Fibroblast of skin of back (primary cell): ENCODE measurements at places on chromosomes 2 and 18.

DNA sequence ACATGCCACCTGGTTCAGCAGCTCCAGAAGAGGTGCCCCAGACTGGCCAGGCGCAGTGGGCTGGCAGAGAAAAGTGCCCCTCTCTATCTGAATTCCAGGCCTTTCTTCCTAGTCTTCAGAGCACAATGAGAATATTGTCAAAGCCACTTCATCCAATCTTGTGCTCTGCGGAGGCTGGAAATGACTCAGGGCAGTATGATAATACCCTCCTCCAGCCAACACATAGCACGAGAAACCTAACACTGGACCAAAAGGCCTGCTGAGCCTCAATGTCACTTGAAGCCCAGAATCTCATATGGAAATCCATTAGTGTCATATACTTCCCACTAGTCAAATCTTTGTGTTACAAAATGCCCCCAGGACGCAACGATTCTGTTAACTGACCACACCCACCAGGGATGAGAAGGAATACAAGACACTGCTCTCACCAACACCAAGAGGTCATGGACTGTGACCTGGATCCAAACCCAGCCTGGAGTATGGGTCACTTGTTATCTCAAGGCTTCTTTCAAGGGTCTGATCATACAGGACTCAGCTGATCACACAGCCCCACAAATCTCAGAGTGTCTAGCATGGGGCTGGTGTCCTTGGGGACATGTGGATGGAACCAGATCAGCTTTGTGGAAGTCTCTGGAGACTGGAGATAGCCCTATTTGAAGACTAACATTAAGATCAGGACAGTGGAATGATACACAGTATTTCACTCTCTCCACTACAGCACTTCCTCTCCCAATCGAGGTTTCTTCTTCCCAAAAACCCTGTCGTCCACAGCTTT, 10.1 kb downstream of the KIF3C start:
- DNase-seq: no peak

GRCh38 chr2:88711897-88712296, 20.4 kb downstream of the RPIA start:
- DNase-seq: no peak

DNA sequence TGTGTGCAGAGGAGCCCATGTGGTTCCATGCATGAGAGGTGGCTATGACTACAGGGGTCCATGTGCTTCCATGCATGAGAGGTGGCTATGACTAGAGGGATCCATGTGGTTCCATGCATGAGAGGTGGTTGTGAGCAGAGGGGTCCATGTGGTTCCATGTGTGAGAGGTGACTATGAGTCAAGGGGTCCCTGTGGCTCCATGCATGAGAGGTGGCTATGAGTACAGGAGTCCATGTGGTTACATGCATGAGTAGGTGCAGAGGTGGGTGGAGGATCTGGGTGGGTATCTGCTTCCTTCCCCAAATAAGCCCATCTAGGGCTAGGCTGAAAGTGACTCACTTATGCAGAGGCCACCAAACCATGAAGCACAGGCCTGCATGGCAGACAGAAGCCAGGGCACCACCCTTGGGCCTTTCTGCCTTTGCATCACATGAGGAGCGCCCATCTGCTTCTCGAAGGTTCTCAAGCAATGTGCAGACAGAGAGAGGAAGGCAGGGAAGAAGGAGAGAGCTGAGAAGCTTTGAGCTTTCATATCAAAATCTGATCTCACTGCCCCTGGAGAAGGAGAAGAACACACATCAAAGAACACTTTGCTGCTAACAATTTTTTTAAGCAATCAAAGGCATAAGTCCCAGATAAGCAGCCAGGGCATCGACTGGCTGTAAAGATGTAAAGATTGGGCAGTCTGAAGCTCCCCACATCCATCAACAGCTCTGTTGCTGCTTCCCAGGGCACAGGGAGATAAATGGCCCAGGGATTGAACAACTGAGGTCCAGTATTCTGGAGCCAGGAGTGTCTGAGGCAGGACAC, 137.6 kb downstream of the TNS1 start:
- DNase-seq: no peak

GRCh38 chr2:138421315-138421970, 80.1 kb upstream of the SPOPL start:
- DNase-seq: peak; percentile 33

DNA sequence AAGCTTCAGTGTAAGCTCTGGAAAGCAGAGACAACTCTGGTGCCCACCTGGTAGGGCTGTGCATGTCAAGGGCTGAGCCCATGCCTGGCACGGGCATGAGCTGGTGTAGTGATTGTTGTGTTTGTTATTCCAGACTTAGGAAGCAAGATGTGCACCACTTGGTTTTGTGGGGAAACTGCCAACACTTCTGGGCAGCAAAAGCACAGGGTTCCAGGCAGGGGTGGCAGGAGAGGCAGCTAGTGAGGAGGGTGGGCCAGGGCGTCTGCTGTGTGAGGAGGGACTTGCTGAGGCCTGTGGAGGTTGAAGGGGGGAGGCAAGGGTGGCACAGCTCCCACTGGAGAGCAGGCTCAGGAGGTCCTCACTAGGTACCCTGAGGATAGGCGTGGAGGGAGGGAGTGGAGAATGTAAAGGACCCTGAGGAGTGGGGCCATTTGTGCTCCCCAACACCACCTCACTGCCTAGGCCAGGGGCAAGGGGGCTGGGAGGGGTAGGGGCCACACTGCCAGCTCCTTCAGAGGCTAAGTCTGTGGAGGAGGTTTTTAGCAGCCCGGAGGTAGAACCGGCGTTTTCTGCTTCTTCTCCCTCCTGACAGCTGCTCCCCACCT, 104.0 kb upstream of the POU3F3 start:
- DNase-seq: no peak

GRCh38 chr18:79068341-79068936, 755 bp upstream of the ATP9B start:
- DNase-seq: peak; percentile 16

DNA sequence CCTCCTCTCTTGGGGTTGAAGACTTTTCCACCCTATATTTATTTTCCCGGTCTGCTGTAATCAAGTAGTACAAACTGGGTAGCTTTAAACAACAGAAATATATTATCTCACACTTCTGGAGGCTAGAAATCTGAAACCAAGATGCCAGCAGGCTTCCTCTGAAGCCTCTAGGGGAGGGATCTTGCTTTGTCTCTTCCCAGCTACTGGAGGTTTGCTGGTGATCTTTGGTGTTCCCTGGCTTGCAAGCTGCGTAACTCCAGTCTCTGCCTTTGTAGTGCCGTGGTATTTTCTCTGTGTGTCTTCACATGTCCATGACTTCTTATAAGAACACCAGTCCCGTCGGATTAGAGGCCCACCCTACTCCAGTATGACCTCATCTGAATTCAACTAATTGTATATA, 44.4 kb downstream of the MYO3B start:
- peak; percentile 10 for DNase-seq

- peak; percentile 44 for DNase-seq
Observed at GRCh38 chr2:207332480-207333212, 166.9 kb upstream of the KLF7 start.

DNA sequence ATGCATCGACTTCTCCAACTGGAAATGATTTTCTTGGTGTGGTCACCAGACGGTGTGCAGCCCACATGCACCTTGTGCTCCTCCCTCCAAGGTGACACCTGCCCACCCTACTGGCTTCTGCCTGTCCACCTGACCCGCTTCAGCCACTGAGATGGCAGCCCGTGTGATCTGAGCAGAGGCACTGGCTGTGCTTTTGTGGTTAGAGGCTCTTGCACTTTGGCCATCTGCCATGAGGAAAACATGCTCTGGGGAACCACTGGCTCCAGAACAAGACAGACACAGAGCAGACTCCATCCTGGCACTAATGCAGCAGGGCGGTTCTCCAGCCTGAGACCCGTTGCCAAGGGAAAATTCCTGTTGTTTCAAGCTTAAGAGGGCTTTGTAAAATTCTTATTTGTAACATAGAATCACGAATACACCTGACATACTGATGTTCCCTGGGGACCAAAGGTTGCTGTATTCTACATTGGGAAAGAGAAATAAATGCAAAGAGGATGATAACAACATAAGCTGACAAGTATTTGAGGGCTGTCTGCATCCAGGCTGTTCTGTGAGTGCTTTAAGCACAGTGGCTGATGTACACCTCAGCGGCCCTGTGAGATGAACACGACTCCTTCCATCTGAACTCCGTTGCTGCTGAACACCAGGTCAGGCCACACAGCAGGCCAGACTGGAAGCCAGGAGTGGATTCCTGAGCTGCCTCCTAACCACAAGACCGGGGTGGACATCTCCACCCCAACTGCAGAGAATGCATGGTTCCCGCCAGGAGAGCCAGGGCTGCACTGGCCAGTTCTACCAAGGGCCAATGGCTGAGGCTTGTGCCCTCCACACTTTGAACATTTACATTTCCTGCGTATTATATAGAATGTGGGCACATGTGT, 820.4 kb downstream of the GALR1 start:
- DNase-seq: no peak

DNA sequence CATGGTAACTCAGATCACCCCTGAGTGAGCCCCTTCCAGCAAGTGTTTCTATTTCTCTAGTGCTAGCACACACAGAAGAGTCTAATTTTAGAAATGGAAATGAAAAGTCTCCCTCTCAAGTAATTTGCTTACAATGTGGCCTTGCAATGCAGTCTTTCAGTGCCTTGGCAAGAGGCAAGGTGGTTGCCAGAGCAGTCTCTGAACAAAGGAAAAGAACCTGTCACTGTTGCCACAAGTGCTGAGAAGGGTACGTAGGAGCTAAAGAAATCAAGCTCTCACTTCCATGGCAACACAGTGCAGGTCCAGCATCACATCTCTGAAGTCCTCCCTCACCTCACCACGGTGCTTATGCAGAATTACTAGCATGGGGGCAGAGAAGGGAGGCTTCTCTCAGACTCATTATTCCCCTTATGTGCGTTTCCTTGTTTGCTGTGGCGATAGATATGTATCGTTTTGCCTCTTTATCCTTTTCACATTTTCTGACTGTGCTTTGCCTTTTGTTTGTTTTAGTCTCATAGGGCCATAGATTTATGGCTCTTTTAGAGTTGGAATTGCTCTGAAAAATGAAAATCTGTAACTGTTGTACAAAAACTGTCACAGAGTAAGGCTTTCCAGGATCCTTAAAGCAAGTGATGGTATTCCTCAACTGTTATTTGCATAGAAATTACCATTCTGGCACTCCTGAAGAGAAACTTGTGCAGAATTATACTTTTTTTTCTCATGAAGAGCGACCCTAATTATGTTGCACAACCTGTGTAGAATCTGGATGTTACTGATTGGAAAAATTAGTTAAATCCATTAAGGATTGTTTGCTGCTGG, 164.8 kb downstream of the CCDC85A start:
- no peak for DNase-seq

DNA sequence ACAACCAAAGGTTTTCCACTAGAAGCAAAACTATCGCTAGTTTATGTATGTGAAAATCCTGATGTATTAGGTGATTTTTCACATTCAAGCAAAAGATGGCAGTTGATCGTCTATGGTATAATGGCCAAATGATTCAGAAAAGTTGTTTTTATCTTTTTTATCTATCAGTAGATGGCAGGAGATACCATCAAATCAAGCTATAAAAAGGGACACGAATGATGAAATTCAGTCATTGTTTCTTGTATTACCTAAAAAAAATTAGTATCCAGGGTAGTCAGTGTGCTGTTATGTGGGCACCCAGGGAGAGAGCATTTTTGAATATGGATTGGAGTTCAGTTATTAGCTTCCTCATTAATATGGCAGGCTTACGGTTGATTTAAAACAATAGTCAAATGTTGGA, 22.9 kb upstream of the CAVIN2 start:
- no peak for DNase-seq

GRCh38 chr2:46350029-46350689, 53.0 kb downstream of the EPAS1 start:
- no peak for DNase-seq

- DNase-seq: no peak
Observed at GRCh38 chr2:45855374-45855773, 203.9 kb downstream of the PRKCE start.
